ENCODE measurements at places on chromosomes 2 and 18. TPM values are rescaled to one million over a fixed set of nuclear protein-coding genes. Genes with fewer than 3 reads are reported as not detected.

DNA sequence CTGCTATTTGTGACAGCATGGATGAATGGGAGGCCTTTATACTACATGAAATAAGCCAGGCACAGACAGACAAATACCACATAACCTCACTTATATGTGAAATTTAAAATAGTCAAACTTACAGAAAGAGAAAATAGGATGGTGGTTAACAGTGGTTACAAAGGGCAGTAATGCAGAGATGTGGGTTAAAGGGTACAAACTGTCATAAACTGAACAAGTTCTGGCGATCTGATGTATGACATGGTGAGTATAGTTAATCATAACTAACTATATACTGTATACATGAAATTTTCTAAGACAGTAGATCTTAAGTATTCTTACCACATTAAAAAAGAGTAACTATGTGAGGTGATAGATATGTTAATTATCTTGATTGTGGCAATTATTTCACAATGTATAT, 558.1 kb upstream of the ZNF804A start:
- no peak overlapping the region for H3K27ac ChIP-seq
- H3K4me3 ChIP-seq: no peak overlapping the region
- H3K4me1 ChIP-seq: peaks cover 2% of the 10 kb centered on the region
- H3K27me3 ChIP-seq: no peaks in the 10 kb centered on the region

DNA sequence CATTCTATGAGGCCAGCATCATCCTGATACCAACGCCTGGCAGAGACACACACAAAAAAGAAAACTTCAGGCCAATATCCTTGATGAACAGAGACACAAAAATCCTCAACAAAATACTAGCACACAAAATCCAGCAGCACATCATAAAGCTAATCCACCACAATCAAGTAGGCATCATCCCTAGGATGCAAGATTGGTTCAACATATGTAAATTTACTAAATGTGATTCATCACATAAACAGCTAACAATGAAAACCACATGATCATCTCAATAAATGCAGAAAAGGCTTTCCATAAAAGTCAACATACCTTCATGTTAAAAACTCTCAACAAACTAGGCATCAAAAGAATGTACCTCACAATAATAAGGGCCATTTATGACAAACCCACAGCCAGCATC, 65.3 kb downstream of the WDPCP start:
- H3K4me3 ChIP-seq: no peak overlapping the region
- no peak for DNase-seq
- H3K27ac ChIP-seq: no peak overlapping the region
- H3K36me3 ChIP-seq: no peaks in the 10 kb centered on the region
- H3K4me1 ChIP-seq: no peaks in the 10 kb centered on the region
- H3K27me3 ChIP-seq: no peaks in the 10 kb centered on the region

The CPS1 gene
- total RNA-seq: 5.1 TPM

The MREG gene
- total RNA-seq: 2.5 TPM

The SERTAD2 gene
- total RNA-seq: 23.5 TPM

All from aorta (tissue), 5 donors.